ENCODE measurements at places on chromosomes 13 and 19.

- DNase-seq: no peak
Observed at GRCh38 chr19:10378124-10378523, 2.2 kb downstream of the TYK2 start.

DNA sequence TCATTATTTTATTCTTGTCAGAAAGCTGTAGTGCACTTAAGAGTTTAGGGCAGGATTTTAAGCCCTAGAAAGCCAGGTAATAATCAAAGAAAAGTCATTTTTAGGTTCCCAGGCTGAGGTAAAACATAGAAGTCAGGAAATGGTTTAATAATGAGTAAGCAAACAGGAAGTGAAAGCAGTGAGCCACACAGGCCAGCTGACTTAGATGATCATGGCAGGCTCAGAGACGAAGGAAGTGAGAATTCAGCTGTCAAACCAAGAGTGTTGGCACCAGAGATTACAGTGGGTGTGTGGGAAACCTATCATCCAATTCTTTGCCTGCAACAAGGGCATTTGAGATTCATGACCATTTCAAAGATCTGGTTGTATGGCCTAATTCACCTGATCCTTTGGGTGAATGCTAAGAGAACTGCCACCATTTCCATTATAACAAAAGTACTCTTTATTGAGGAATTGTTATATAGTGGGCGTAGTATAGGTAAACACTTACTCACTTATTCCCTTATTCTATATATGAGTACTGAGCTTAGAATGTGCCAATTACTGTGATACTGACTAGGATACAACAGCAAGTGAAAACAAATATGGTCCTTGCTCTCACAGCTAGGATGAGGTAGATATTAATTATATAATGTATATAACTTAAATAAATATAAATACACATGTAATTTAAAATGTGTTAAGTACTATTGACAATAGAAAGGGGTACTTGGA lies 103.7 kb upstream of the EDNRB start:
- peak; percentile 12 for DNase-seq

GRCh38 chr13:106527826-106528225 lies 7.6 kb downstream of the EFNB2 start:
- no peak for DNase-seq

GRCh38 chr13:51919531-51919930 lies 57.8 kb downstream of the CCDC70 start:
- DNase-seq: no peak

DNA sequence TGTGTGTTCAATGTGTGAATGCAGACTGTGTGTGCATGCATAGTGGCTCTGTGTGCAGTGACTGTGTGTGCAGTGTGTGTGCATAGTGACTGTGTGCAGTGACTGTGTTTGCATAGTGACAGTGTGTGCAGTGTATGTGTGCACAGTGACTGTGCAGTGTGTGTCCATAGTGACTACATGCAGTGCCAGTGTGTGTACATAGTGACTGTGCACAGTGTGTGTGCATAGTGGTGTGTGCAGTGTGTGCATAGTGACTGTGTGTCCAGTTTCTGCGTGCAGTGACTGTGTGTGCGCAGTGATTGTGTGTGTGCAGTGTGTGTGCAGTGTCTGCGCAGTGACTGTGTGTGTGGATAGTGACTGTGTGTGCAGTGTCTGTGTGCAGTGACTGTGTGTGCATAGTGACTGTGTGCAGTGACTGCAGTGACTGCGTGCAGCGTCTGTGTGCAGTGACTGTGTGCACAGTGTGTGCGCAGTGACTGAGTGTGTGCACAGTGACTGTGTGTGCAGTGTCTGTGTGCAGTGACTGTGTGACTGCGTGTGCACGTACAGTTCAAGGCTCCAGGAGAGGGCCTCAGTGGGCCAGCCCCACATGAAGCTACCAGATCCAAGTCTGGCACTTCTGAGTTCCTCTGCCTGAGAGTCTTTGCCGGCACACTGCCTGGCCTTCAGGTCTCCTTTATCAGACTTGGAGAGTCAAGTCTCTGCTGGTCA lies 90.3 kb downstream of the IER2 start:
- DNase-seq: no peak

DNA sequence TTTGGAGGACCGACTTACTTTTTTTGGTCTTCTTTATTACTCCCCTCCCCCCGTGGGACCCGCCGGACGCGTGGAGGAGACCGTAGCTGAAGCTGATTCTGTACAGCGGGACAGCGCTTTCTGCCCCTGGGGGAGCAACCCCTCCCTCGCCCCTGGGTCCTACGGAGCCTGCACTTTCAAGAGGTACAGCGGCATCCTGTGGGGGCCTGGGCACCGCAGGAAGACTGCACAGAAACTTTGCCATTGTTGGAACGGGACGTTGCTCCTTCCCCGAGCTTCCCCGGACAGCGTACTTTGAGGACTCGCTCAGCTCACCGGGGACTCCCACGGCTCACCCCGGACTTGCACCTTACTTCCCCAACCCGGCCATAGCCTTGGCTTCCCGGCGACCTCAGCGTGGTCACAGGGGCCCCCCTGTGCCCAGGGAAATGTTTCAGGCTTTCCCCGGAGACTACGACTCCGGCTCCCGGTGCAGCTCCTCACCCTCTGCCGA lies 409 bp downstream of the FOSB start:
- DNase-seq: no peak

DNA sequence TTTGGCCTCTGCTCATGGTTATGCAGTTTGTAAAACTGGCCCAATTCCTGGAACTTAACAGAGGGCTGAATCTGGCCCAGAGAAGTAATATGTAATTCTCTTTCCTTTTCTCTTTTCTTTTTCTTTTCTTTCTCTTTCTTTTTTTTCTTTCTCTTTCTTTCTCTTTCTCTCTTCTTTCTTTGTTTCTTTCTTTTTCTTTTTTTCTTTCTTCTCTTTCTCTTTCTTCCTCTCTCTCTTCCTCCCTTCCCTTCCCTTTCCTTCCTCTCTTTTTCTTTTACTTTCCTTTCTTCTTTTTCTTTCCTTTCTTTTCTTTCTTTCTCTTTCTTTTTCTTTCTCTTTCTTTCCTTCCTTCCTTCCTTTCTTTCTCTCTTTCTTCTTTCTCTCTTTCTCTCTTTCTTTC lies 88.8 kb upstream of the SLITRK5 start:
- no peak for DNase-seq

GRCh38 chr19:2604747-2605329 lies 97.7 kb downstream of the GNG7 start:
- no peak for DNase-seq

GRCh38 chr13:101341464-101341863 lies 74.8 kb downstream of the NALCN start:
- DNase-seq: no peak

- no peak for DNase-seq
Observed at GRCh38 chr19:3117716-3118115, 18.1 kb upstream of the GNA15 start.

DNA sequence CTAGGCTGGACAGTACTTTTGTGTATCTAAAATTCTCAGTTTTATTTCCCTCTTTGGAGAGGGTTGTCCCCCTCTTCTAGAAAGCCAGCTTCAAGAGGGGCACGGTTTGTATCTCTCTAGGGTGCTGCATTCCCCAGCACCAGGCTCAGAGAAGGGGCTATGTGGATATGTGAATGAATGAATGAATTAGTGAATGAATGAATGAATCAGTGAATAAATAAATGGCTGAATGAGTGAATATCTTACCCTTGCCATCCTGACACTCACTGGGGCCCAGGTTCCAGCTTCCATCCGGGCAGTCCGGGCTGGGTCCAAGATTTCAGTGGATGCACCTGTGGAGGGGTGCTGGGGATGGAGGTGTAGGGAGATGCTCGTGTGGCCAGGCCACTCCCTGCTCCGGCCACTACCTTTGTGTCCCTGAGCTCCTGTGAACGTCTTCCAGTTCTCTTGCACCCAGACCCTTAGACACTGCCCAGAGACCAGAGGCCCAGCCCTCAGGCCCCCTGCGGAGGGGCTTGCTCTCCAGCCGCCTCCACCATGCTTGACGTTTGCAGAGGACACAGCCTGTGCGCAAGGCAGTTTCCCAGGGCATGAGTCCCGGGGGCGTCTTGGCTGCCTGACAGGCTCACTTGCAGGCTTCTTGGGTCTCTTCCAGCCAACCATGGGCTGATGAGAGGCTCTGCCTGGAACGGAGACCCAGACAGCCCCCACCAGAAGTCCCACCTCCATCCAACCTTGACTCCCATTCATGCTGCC lies 2.8 kb upstream of the KCNN1 start:
- no peak for DNase-seq

- no peak for DNase-seq
Observed at GRCh38 chr13:113905942-113906341, 42.1 kb upstream of the GAS6 start.

- DNase-seq: no peak
Observed at GRCh38 chr19:43723588-43723987, 7.7 kb downstream of the IRGC start.

GRCh38 chr19:13902993-13903555 lies 2.8 kb downstream of the BRME1 start:
- no peak for DNase-seq

GRCh38 chr13:102962430-102962829 lies 103.8 kb downstream of the SLC10A2 start:
- no peak for DNase-seq

DNA sequence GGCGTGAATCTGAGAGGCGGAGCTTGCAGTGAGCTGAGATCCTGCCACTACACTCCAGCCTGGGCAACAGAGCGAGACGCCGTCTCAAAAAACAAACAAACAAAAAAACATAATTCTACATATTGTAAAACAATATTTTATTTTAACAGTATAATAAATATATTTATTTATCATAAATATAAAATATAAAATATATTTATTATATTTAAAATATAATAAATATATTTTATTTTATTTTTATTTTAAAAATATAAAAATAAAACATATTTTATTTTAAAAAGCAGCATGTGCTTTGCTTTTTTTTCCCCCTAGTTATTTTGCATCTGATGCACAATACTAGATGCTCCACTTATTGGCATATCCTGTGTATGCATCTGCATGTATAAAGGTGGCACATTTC lies 1634.6 kb upstream of the PCDH20 start:
- DNase-seq: no peak

DNA sequence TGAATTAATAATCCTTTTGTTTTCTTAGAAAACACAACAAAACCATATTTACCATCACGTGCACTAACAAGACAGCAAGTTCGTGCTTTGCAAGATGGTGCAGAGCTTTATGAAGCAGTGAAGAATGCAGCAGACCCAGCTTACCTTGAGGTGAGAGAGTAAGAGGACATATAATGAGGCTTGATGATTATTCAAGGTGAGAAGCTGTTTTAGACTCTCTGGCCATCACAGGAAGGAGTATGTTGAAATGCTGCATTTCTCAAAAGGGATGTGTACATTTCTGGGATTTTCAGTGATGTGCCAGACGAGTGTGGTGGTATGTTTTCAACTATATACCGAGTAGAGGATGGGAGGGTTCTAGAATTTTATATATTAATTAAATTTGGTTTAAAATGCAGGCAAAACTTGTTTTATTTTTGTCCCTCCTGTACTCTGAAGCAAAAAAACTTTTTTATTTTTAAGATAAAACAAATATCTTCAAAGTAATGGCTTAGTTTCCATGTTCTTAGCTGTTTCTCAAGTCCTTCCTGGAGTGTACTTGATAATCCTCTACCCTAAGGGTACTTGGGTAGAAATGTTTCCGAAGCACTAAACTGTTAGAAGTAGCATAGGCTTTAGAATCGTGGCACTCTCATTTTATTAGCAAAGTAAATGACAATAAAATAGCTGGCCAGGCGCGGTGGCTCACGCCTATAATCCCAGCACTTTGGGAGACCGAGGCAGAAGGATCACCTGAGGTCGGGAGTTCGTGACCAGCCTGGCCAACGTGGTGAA lies 51.1 kb downstream of the N4BP2L1 start:
- no peak for DNase-seq

GRCh38 chr13:50123515-50123861 lies 108.2 kb downstream of the KCNRG start:
- DNase-seq: no peak

DNA sequence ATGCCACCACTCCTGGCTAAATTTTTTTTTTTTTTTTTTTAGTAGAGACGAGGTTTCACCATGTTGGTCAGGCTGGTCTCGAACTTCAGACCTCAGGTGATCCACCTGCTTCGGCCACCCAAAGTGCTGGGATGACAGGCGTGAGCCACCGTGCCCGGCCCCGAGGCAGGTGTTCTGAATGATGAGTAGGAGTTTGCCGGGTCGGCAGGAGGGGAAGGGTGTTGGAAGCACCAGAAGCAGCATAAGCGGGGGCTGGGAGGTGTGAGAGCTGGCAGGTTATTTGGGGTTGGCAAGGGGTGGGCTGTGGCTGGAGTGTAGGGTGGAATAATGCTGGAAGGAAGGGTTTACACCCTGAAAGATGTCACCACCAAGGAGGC lies 1.8 kb downstream of the SPPL2B start:
- DNase-seq: no peak

DNA sequence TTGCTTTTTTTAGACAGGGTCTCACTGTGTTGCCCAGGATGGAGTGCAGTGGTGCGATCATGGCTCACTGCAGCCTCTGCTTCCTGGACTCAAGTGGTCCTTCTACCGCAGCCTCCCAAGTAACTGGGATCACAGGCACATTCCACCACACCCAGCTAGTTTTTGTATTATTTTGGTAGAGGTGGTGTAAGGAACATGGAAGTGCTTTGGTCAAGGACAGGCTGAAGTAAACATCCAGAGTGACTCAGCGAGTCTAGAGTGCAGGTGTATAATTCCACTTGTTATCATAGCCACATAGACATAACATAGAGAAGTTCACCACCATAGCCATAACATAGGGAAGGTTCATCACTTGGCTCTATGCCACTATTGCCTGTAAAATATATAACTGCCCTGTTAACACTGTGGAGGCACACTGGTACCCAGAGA lies 98.6 kb downstream of the RBM26 start:
- DNase-seq: no peak

- peak; percentile 31 for DNase-seq
Observed at GRCh38 chr13:36919833-36920615, at the start of gene SMAD9. Gene SMAD9 (minus strand): TSS chr13:36920238. CDS start chr13:36879689, 40,549 bp downstream.

- no peak for DNase-seq
Observed at GRCh38 chr13:103961784-103962183, 895.6 kb upstream of the SLC10A2 start.

GRCh38 chr13:65378943-65379519 lies 1851.1 kb downstream of the PCDH9 start:
- DNase-seq: no peak

- DNase-seq: no peak
Observed at GRCh38 chr13:46571909-46572595, 19.1 kb downstream of the LRCH1 start.

GRCh38 chr19:51663650-51664049 lies 17.0 kb upstream of the SIGLEC14 start:
- DNase-seq: no peak

GRCh38 chr13:110000534-110001345 lies 214.4 kb upstream of the IRS2 start:
- no peak for DNase-seq

DNA sequence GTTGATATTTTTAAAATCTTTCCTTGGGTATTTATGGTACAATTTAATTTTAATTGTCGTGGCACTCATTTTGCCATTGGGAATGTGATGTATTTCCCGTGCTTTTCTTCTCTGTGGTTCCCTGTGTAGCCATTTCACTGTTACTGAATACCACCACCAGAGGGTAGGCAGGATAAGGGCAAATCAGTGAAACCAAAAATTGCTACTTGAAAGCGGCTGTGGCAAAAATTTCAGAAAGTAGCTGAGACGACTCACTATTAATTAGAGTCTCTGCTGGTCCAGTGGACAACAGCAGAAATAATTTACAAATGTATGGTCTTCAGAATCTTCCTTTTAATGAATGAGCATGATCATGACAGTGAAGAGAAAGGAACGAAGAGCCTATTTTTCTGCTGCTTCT lies 34.4 kb upstream of the MIR17HG start:
- no peak for DNase-seq

- DNase-seq: no peak
Observed at GRCh38 chr19:18167011-18167410, 6.6 kb upstream of the IFI30 start.

- DNase-seq: no peak
Observed at GRCh38 chr13:98826146-98826545, 73.7 kb upstream of the SLC15A1 start.

- peak; percentile 44 for DNase-seq
Observed at GRCh38 chr13:39105110-39105509, 66.9 kb downstream of the NHLRC3 start.
